ENCODE measurements at places on chromosomes 6 and 20.
A peak's percentile ranks its signal among the peaks of the same experiment; 100 is the strongest.

- H3K4me3 ChIP-seq = no peak overlapping the region
- no peak for DNase-seq
- H3K27ac ChIP-seq = no peak overlapping the region
Observed at GRCh38 chr6:24655215-24655614, 9.2 kb upstream of the KIAA0319 start.

- no peak overlapping the region for H3K27ac ChIP-seq
- no peak for DNase-seq
- peaks cover 27% of the 10 kb centered on the region for H3K4me1 ChIP-seq
- H3K27me3 ChIP-seq = no peaks in the 10 kb centered on the region
- H3K4me3 ChIP-seq = peak overlapping the region; percentile 86
- no peaks in the 10 kb centered on the region for H3K36me3 ChIP-seq
Observed at GRCh38 chr6:44128020-44128917, 915 bp downstream of the TMEM63B start.

DNA sequence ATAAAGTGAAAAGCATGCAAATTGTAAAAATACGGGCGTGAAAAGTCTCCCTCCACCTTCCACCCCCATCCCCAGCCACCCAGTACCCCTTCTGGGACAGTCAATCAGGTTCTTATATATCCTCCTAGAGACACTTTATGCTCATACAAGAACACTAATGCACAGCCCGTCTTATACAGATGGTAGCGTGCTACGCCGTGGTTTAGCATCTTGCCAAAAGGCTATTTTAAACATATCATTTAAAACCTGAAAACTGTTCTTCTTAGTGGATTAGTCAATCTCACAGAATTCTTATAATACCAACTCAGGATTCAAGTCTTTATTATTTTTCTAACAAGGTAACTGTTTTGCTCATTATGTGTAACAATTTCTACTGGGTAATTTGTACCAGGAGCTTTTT is 57.2 kb upstream of the MRPS10 start:
- no peak overlapping the region for H3K27ac ChIP-seq
- no peak for DNase-seq
- no peaks in the 10 kb centered on the region for H3K27me3 ChIP-seq

GRCh38 chr6:143149771-143150170 is 89.1 kb downstream of the AIG1 start:
- no peaks in the 10 kb centered on the region for H3K27me3 ChIP-seq
- H3K36me3 ChIP-seq = no peaks in the 10 kb centered on the region
- H3K27ac ChIP-seq = no peak overlapping the region
- H3K4me1 ChIP-seq = no peaks in the 10 kb centered on the region
- DNase-seq = no peak

DNA sequence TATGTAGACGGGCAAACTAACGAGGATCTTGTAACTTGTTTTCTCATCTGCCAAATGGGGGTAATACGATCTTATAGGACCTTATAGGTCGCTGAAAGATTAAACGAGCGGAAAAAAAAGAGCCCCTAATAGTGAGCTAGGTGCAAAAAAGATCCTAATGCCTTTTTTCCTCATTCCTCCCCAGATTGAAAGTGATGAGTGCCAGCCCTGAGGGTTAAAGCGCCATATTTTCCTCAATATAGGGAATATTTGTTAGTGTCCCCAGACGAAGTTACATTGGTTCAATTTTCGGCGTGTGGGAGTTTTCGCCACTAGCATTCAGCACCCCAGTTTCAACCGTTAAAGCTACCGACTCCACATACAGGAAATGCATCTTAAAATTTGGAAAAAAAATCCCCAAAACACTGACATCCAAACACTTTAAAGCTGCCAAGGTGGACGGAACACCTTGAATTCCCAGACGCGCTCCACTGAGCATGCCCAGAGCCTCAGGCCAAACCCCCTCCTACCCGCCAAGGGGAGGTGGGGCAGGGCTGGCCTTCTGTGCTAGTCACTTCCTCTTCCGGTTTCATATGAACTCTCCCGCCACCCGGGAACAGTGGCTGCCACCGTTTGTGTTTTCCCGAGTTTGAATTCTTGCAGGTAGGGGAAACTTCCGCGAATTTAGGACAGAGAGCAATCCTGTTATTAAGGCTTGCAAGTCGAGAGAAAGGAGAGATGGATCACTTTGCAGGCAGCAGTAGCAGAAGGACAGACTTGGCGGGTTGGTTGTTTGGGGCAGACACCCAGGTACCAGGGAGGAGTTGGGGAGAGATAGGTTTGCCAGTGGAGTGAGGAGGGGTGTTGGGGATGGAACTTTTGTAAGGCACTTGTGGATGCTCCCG is at the start of gene PRIM2:
Gene PRIM2, plus strand, starts transcription at position 571 of the 884 bp plus-strand sequence. CDS start 816 bp downstream, outside the sequence.
- H3K4me3 ChIP-seq = peak within 1 kb of the TSS; percentile 96
- peaks cover 9% of the 10 kb centered on the region for H3K4me1 ChIP-seq
- peak within 1 kb of the TSS; percentile 49 for H3K27ac ChIP-seq

- H3K27me3 ChIP-seq = no peaks in the 10 kb centered on the region
- H3K4me3 ChIP-seq = no peak overlapping the region
- no peaks in the 10 kb centered on the region for H3K4me1 ChIP-seq
- no peaks in the 10 kb centered on the region for H3K36me3 ChIP-seq
Observed at GRCh38 chr6:168000198-168001028, 2.9 kb downstream of the KIF25 start.

DNA sequence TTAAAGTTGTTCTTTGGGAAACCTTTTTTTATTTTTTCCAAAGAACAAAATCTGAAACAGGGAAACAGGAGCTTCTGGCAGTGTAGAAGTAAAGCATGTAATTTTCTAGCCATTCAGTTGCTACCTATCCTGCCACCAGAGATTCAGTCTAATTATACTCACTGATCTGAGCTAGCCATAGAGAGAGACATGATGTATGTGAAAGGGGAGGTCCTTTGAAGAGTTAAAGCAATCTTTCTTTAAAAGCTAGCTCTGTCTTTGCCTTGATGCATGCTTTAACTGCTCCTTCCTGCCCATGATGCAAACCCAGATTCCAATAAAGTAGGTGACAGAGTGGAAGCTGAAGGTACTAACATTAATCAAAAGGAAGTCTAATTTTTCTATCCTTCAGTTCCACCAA is 114.1 kb upstream of the GRIK2 start:
- H3K4me3 ChIP-seq = no peak overlapping the region
- H3K27ac ChIP-seq = no peak overlapping the region
- no peaks in the 10 kb centered on the region for H3K4me1 ChIP-seq
- DNase-seq = no peak

DNA sequence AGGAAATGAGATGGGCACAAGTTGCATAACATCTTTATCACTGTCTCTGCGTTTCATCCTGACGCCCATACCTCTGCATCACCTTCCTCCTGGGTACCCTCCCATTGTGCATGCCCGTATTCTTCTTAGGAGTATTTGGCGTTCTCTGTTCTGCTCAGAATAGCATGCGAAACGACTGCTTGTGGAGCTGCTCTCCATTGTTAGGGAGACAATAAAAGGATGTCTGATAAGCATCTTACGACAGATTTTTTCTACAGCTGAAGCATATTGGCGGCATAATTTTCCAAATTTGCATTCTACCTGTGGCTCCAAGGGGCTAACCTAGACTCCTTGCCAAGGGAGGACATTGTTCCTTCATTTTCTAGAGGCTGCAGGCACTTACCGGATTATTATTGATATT is 118.6 kb downstream of the EDN1 start:
- no peaks in the 10 kb centered on the region for H3K4me1 ChIP-seq
- no peak for DNase-seq
- H3K27me3 ChIP-seq = no peaks in the 10 kb centered on the region
- no peaks in the 10 kb centered on the region for H3K36me3 ChIP-seq

DNA sequence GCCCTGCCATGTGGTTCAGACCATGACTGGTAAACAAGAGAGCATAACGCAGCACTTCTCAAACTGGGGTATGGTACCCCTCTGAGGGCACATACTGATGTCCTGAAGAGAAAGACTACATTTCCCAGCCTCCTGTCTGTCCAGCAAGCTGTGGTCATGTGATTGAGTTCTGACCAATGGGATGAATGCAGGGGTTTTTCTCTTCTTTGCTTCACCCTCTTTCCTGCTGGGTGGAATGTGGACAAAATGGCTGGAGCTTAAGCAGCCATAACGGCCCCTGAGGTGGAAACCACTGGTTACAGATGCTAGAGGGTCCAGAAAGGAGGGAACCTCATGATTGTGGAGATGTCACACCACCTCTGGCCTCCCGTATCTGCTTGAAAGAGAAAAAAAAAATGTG is 19.4 kb upstream of the KCNB1 start:
- H3K4me3 ChIP-seq = no peak overlapping the region
- no peak overlapping the region for H3K27ac ChIP-seq
- no peaks in the 10 kb centered on the region for H3K36me3 ChIP-seq
- no peak for DNase-seq
- peaks cover 47% of the 10 kb centered on the region for H3K27me3 ChIP-seq

- H3K4me3 ChIP-seq = no peak overlapping the region
- H3K27ac ChIP-seq = no peak overlapping the region
- no peaks in the 10 kb centered on the region for H3K27me3 ChIP-seq
- H3K4me1 ChIP-seq = no peaks in the 10 kb centered on the region
- H3K36me3 ChIP-seq = no peaks in the 10 kb centered on the region
Observed at GRCh38 chr20:50409495-50409894, 100.7 kb upstream of the PTPN1 start.

GRCh38 chr20:14956026-14956425 is 618.6 kb upstream of the FLRT3 start:
- H3K27me3 ChIP-seq = no peaks in the 10 kb centered on the region
- no peak overlapping the region for H3K4me3 ChIP-seq
- no peaks in the 10 kb centered on the region for H3K4me1 ChIP-seq
- no peak overlapping the region for H3K27ac ChIP-seq
- H3K36me3 ChIP-seq = no peaks in the 10 kb centered on the region

GRCh38 chr6:52566201-52566600 is 10.7 kb downstream of the TRAM2 start:
- H3K4me3 ChIP-seq = no peak overlapping the region
- H3K36me3 ChIP-seq = no peaks in the 10 kb centered on the region
- H3K27ac ChIP-seq = no peak overlapping the region
- peaks cover 9% of the 10 kb centered on the region for H3K4me1 ChIP-seq
- DNase-seq = no peak
- no peaks in the 10 kb centered on the region for H3K27me3 ChIP-seq

DNA sequence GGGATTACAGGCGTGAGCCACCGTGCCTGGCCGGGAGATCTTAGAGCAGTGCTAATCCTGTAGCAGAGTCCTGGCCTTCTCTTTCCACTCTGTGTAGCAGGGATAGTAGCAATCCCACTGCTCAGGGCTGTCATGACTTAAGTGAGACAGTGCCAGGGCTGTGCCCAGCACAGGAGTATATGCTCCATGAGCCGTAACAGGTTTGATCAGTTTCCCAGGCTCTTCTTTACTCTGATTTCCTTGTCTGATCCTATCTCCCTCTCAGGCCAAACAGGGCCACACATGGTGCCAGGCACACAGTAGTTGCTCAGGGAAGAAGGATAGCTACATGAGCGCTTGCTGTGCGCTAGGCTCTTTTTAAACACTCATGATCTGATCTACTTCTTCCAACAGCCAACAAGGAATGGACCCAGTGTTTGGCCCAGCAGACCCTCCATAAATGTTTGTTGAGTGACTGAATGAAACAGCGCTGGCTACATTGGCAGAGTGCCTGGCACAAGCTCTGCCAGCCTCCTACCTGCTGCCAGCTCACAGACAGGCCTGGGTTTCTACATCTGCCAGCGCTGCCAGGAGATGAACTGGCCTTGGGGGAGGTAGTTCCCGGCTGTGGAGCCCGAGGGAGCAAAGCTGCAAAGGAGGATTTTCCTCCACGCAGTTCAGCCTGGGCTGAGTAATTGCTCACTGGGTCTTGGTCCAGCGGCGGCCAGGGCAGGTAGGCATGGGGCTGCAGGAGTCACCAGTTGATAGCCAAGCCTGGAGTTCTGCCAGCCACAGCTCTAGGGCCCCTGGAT is 36.9 kb downstream of the SNAI1 start:
- DNase-seq = no peak
- no peak overlapping the region for H3K4me3 ChIP-seq
- H3K36me3 ChIP-seq = no peaks in the 10 kb centered on the region

- H3K27ac ChIP-seq = peak overlapping the region; percentile 48
- DNase-seq = no peak
- peaks cover 40% of the 10 kb centered on the region for H3K4me1 ChIP-seq
- no peaks in the 10 kb centered on the region for H3K27me3 ChIP-seq
- no peak overlapping the region for H3K4me3 ChIP-seq
- H3K36me3 ChIP-seq = no peaks in the 10 kb centered on the region
Observed at GRCh38 chr6:14728396-14729024, 517.4 kb upstream of the JARID2 start.

DNA sequence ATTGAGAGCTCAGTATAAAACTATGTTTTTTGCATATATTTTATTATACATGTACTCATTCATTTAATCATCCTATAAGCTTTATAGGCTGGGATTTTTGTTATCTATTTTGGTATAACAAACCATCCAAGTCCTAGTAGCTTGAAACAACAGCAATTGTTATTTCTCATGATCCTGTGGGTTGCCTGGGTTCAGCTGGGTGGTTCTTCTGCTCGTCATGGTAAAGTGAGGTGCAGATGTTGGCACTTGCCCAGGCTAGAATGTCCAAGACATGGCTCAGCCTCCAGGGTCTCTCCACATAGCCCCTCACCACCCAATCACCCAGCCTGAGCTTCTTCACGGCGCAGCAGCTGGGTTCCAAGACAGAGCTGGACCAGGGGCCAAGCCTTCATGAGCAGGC is 20.8 kb upstream of the TM9SF4 start:
- DNase-seq = no peak
- H3K4me3 ChIP-seq = no peak overlapping the region
- H3K36me3 ChIP-seq = no peaks in the 10 kb centered on the region
- no peak overlapping the region for H3K27ac ChIP-seq
- peaks cover 21% of the 10 kb centered on the region for H3K27me3 ChIP-seq
- H3K4me1 ChIP-seq = no peaks in the 10 kb centered on the region

GRCh38 chr20:40563296-40563950 is 125.6 kb downstream of the MAFB start:
- H3K27ac ChIP-seq = no peak overlapping the region
- H3K4me3 ChIP-seq = no peak overlapping the region
- H3K4me1 ChIP-seq = no peaks in the 10 kb centered on the region
- H3K27me3 ChIP-seq = no peaks in the 10 kb centered on the region

DNA sequence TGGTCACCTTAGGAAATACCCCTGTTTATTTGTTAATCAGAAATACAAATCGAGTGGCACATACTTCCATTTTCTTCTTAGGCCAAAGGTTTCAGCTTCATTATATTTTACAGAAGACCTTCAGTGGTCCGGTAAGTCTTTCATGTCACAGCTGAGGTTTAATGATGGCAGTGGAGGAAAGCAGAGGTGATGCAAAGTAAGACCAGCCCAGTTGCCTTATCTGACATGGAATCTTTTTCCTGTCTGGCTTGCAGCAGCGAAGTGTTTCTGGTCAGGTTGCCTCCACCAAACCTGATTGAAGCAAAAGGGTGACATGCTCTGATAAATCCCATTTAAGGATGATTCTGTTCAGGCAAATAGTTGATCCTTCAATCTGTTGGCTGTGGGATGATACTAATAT is 100.0 kb downstream of the PRDM1 start:
- no peak overlapping the region for H3K4me3 ChIP-seq
- H3K36me3 ChIP-seq = peaks cover 5% of the 10 kb centered on the region
- no peaks in the 10 kb centered on the region for H3K27me3 ChIP-seq
- H3K4me1 ChIP-seq = peaks cover 8% of the 10 kb centered on the region

GRCh38 chr6:132168961-132169360 is 217.8 kb upstream of the CCN2 start:
- no peak for DNase-seq
- no peak overlapping the region for H3K4me3 ChIP-seq
- H3K4me1 ChIP-seq = no peaks in the 10 kb centered on the region
- no peak overlapping the region for H3K27ac ChIP-seq
- H3K36me3 ChIP-seq = no peaks in the 10 kb centered on the region
- no peaks in the 10 kb centered on the region for H3K27me3 ChIP-seq

All from T-cell (primary cell).